ENCODE measurements at places on chromosomes 5 and 9.

DNA sequence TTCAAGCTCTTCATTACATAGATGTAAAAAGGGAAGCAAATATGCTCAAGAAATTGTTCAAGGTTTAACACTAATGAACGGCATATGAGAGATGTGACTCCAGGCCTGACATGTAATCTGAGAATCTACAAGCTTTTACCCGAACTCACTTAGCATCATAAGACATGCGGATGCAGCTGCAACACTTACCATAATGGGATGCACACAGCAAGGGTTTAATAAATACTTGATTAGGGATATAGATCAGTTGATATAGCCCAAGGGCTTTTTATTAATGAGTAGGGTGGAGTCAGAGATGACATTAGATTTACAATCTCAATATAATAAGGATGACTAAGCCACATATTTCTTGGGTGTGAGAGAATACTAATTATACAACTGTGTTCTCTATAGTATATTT is 2215.5 kb downstream of the MAT2B start:
- no peak for DNase-seq

DNA sequence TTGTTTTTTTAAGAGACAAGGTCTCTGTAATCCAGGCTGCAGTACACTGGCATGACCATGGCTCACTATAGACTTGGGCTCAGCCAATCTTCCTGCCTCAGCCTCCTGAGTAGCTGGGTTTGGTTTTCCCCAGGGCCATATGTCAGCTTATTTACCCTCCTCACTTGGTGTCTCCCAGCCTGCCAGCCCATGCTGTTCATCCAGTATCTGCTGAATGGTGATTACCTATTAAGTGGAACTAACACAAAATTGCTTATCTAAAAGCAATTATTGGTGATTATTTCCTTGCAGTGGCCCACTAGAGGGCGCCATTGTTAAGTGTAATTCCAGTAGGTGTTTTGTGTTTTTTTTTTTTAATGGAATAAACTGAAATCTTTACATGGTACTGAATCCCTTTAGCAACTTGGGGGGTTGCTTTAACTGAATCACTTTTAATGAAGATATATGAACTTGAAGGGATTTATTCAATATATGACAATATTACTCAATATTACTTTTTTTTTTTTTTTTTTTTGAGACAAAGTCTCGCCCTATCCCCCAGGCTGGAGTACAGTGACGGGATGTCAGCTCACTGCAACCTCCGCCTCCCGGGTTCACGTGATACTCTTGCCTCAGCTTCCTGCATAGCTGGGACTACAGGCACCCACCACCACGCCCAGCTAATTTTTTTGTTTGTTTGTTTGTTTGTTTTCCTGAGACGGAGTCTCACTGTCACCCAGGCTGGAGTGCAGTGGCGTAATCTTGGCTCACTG is 13.8 kb downstream of the EXOSC2 start:
- DNase-seq, result peak; percentile 79

- DNase-seq, result no peak
Measured at GRCh38 chr5:125129151-125129806, 382.8 kb upstream of the ZNF608 start.

- DNase-seq, result no peak
Measured at GRCh38 chr9:37986771-37987258, 82.2 kb downstream of the SHB start.

DNA sequence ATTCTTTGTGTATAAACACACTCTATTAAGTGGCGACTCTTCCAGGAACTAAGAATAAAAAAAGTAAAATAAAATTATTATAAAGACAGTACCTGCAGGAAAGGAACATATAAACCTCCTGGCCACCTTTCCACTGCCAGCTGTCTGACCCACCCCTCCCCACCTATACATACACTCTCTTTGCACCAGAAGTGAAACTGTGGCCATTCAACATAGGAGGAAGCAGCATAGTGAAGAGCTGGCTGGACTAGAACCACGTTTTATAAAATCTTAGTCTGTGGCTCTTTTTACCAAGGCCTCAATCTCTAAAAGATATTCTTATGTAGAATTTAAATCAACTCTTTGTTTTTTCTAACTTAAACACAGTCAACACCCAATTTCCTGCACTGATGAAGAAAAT is 289.6 kb downstream of the GABRB2 start:
- DNase-seq, result no peak
